ENCODE measurements at places on chromosomes 5 and 9.
A peak's percentile ranks its signal among the peaks of the same experiment; 100 is the strongest.

DNA sequence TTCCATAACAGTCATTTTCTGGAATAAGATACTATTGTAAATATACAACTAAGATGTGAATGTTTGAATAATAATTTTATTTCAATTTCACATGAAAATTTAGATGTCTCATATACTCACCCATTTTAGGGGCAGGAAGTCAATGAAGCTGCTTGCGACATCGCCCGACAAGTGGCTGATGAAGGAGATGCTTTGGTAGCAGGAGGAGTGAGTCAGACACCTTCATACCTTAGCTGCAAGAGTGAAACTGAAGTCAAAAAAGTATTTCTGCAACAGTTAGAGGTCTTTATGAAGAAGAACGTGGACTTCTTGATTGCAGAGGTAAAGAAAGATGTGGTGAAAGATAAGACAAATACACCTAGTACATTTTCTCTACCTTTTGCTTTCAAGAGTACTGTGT, 8.6 kb downstream of the BHMT start:
- DNase-seq = no peak

DNA sequence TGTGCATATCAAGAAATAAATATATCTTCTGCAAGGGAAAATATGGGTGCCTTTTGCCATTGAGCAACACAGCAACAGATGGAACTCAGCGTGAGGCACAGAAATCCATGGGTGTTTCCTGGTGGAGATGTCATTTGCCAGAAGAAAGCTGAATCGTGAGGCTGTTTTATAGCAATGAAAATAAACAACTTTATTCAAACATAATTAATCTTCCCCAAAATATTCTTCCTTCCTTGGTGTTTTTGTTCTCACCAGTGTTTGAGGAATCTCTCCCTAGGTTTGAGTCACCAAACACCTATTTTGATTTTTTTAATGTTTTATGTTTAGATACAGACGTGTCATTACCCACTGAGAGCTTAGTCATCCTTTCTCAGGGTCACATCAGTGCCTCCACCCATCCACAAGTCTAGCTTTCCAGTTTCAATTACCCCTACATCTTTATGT, 65.8 kb upstream of the PAPPA start:
- no peak for DNase-seq

DNA sequence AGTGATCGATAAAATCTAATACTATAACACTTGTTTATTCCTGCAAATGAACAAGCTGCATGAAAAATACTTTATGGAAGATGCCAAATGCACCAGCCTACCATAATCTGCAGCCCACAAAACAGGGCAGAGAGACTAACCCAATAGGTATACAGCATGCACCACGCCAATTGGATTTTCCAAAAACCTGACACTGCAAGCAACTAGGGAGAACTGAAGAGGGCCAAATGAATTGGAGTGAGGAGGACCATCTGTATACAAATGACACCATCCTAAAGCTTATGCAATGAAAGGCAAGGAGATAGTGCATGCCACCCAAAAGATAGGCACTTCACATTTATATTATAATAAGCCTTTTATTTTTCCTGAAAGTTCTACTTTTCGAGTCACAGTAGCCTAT, 100.4 kb downstream of the SPOCK1 start:
- DNase-seq = no peak

- no peak for DNase-seq
Observed at GRCh38 chr5:77550406-77550805, 58.3 kb upstream of the WDR41 start.

GRCh38 chr9:30075451-30076199, 2308.8 kb upstream of the ACO1 start:
- DNase-seq = peak; percentile 31

GRCh38 chr5:17223367-17224185, 6.1 kb downstream of the BASP1 start:
- DNase-seq = no peak

Measured in CD4-positive, alpha-beta T cell treated with Interleukin-10 for 1 hour (primary cell).